ENCODE measurements at places on chromosomes 7 and 10. TPM values are rescaled to one million over a fixed set of nuclear protein-coding genes. Genes with fewer than 3 reads are reported as not detected.

STX1A gene
- 43.0 TPM for total RNA-seq

PNLIPRP2 gene
- not detected for total RNA-seq

DNA sequence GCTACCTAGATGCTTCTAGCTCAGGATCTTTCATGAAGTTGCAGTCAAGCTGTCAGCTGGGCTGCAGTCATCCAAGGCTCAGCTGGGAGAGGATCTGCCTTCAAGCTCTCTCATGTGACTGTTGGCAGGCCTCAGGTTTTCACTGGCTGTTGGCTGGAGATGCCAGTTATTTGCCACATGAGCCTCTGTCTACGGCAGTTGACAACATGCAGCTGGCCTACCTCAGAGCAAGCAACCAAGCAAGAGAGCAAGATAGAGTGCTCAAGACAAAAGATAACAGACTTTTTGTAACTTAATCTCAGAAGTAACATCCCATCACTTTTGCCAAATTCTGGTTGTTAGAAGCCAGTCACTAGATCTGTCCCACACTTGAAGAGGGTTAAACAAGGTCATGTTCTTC is 125.8 kb downstream of the TPST1 start:
- DNase-seq, result no peak

HTRA1 gene
- total RNA-seq, result 18.8 TPM

All from cerebellum (tissue), 4 donors.